ENCODE measurements at places on chromosomes 12 and 14.
A peak's percentile ranks its signal among the peaks of the same experiment; 100 is the strongest.

GRCh38 chr14:104092931-104093365, 7.4 kb downstream of the ASPG start:
- DNase-seq: no peak

DNA sequence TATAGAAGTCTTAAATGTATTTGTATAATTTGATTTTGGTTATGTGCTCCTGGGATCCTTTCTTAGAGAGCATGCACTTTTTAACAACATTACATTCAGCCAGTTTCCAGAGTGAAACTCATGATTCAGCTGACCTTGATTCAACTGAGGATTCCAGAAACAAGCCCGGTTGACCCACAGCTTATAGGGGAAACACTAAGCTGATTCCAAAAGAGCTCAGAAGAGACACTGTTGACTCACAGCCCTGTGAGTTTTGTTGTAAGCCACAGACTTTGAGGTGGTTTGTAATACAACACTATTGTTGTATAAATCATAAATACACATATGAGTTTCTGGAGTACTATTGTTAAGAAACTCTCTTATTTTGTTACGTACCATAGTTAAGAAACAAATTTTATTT, 133.8 kb upstream of the MGAT4C start:
- DNase-seq: no peak

DNA sequence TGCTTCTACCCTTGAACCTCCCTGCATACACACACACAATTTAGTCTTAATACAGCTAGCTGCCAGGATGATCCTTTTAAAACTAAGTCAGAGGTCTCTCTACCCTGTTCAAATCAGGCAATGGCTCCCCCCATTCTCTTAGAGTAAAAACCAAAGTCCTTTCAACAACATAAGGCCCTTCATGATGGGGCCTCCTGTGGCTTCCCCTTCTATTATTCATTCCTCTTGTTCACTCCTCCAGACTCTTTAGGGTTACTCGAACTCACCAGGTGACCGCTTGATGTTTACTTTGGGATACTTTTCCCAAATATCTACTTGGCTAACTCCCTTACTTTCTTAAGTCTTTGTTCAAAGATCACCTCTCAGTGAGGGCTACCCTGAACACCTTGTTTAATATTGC, 30.4 kb downstream of the DENND5B start:
- DNase-seq: no peak

DNA sequence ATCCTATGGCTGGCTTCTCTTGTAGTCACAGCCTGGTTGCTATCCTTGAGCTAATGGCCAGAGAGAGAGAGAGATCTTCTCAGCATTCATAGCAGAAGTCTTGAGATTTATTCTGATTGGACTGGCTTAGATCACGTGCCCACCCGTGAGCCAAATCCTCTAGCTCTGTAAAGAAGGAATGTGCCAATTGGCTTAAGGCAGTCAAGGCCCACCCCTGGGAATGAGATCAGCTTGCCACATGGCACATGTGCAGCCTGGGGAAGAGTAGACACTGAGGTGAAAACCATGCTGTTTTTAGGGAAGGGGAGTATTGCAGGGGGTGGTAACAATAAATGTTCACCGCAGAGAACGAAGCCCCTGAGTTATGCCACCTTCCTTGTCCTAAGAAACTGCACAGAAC, 36.3 kb downstream of the PLEKHG7 start:
- DNase-seq: no peak

DNA sequence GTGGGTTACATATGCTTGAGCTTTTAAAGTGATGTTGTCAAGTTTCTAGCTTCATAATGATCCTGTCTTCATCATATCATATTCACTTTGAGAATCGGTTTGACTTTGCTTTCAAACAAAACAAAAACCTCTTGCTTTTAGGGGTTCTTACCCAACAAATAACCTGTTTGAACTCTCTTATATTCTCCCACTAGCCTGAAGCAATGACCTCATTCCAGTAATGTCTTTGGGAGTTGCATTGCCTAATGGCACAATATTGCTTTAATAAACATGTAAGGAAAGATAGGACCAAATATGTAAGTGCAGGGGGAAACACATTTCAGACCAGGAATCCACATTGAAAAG, 27.7 kb downstream of the WBP11 start:
- no peak for DNase-seq

DNA sequence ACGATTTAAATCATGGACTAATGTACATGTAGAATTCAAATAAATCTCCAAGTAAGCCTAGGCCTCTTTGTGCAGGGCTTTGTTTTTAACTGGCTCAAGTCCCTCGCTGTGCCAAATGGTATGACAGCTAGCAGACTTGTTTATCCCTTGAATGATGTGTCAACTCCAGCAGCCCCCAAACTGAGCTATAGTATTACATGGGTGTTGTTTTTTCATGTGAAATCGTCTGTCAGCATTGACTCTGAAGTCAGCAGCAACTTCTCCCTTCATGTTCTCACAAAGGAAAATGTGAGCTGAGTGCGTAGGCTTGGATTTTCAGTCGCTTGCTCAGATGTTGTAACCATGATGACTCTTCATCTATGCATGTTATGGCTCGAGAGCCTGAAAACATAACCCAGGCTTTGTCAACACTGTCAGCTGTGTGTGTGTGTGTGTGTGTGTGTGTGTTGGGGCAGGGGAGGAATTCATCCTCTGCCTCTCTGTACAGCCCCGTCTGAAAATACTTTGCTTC, 73.3 kb downstream of the PTHLH start:
- DNase-seq: peak; percentile 2

GRCh38 chr14:60647837-60648248, 1.4 kb downstream of the SIX1 start:
- no peak for DNase-seq

DNA sequence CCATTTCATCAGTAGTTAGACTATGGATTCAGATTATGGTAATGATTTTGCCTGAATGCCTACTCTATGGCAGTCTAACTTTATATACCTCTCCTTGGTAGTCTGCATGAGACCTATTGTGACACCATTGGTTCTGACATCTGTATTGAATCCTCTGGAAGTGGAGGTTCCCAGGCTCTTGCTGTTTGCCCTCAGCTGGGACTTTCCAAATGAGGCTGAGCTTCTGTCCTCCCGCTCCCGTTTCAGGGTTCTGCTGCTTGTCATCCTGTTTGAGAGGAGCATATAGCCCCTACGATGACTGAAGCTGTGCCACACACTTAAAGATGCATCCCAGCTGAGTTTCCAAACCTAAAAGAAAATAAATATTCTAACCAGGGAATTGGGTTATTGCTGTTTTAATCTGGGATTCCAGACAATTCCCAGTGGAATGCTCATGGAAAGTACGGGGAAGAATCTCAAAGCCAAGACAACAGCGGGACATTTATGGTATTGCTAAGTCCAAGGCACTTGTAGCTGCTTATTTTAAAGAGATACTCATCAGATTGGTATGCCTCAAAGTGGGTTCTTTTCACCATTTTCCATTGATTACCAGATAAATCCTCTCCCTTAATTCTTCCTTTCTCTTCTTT, 105.9 kb downstream of the ETV6 start:
- no peak for DNase-seq

- DNase-seq: no peak
Measured at GRCh38 chr14:53670701-53671100, 285.9 kb downstream of the BMP4 start.

DNA sequence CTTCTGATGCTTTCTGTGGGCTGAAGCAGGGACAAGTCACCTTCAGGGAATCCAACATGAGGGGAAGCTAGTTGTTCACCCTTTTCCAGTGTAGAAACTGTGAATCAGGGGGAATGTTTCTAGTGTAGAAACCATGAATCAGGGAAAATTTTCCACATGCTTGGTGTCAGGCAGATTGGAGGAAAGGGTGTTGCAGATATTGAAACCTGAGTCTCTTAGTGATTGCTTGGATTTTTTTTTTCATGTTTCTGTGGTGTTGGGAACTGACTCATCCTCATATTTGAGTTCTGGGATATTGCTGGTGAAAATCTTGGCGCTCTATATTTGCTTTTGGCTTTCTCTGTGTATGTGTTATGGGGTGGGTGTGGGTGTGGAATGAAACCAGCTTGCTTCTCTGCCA, 144.5 kb upstream of the FBXO33 start:
- no peak for DNase-seq

DNA sequence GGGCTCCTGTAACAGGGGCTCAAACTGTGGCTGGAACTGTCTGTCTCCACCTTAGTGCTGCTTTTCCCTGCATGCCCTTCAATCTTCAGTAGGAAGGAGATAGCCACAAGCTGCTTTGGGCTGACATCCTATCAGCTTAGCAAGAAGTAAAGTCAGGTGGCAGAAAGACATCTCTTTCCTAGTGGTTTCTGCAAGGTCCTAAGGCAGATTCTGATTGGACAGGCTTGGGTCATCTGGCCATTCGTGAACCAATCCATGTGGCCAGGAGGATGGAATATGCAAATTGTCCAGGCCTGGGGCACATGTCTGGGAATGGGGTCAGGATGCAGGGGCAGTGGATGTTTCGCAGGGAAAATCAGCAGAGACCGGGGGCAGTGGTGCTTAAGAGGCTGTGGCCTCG, 5.2 kb downstream of the RITA1 start:
- no peak for DNase-seq

DNA sequence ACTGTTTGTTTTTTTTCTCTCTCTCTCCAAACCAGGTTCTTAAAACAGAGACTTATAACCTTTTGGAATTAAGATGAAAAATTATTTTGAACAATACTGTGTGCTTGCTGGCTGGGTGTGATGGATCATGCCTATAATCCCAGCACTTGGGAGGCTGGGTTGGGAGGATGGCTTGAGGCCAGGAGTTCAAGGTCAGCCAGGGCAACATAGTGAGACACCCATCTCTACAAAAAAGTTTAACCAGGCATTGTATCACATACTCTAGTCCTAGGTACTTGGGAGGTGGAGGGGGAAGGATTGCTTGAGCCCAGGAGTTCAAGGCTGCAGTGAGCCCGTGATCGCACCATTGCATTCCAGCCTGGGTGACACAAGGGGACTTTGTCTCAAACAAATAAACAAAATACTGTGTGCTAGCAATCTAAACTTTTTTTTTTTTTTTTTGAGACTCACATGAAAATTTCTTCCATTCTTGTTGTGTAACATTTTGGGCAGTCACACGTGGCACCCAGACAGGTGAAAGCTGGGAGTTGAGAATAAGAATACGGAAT, 379.6 kb downstream of the ETNK1 start:
- DNase-seq: no peak

DNA sequence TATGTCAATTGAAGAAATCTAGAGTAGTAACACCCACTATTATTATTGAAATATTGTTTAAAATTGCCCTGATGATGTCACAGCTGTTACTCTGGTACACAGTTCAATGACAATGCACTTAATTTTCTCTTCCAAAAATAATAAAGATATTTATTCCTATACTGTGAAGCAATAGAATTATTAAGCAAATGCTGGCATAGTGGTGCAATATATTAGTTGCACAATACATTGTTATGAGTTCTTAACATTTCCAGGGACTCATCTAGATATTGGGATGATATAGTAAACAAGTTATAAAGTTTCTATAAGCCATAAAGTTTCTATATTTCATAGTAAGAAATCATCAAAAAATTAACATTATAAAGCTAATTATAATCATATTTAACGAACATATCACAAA, 897.8 kb downstream of the LRFN5 start:
- no peak for DNase-seq

- DNase-seq: no peak
Measured at GRCh38 chr14:32354716-32355115, 25.6 kb downstream of the AKAP6 start.

GRCh38 chr14:36656687-36657398, 4.8 kb upstream of the PAX9 start:
- DNase-seq: no peak

- DNase-seq: no peak
Measured at GRCh38 chr12:94460616-94460959, 921 bp upstream of the CEP83 start.

DNA sequence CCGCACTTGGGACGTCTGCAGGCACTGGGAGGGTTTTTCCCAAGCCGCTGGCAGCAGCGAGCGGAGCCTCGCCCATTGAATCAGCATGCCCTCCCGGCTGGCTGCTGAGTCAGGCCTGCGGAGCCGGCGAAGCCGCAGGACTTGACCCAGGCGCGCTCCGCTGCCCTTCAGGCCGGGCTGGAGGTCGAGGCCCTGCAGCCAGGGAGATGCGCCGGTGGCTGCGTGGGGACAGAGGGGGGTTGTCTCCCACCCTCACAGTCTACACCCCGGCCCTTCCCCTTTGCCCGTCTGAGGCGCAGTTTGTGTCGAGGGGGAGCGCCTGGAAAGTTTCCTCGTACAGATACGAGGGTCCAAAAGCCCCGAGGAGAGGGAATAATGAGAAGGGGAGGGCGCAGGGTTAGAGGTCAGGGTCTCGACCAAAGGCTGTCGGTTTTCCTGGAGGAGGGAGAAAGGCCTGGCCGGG, 759 bp upstream of the KLC1 start:
- no peak for DNase-seq

- DNase-seq: no peak
Measured at GRCh38 chr12:4809013-4809448, 88.8 kb downstream of the GALNT8 start.

DNA sequence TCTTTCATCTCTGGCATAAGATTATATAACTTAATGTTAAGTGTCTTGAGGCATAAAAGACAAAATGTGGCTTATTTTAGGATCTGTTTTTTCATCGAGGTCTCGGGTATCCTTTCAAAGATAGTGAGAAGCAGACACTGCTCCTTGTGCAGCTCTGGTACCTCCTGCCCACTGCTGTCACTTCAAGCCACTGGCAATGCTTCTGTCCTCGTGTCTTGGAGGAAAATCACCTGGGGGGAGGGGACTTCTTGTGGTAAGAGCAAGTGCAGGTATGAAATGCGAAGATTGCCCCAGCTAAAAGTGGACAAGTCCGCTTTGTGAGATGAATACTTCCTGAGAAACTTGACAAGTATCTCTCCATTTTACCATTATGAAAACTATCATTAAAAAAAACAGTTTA, 37.8 kb upstream of the DYNC1H1 start:
- DNase-seq: no peak

GRCh38 chr12:32944195-32944594, 47.6 kb upstream of the PKP2 start:
- DNase-seq: no peak

DNA sequence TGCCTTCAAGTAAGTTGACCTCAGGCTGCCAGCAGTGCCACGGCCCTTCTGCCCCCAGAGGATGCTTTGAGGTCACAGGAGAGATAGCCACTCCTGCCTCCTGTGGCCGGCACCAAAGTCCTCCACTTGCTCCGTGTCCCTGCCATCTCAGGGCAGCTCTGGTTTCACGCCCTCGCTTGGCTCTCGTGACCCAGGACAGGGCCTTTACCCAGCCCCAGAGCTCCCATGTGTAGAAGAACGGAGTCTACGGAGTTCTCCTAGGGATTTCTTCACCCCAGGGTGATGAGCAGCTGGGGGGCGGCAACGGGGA, 178.1 kb downstream of the ADGRD1 start:
- DNase-seq: no peak

- DNase-seq: no peak
Measured at GRCh38 chr12:114701104-114701414, 17.1 kb upstream of the TBX3 start.

- DNase-seq: peak; percentile 46
Measured at GRCh38 chr12:121657305-121658008, 12.0 kb downstream of the MORN3 start.

- DNase-seq: no peak
Measured at GRCh38 chr12:50132505-50133135, 20.6 kb downstream of the COX14 start.

- DNase-seq: peak; percentile 0
Measured at GRCh38 chr14:105142651-105143450, 25.7 kb downstream of the JAG2 start.

GRCh38 chr12:50538182-50538581, 33.4 kb downstream of the DIP2B start:
- DNase-seq: no peak

GRCh38 chr14:100138082-100138787, 21.2 kb downstream of the DEGS2 start:
- DNase-seq: no peak
